ENCODE measurements at places on chromosomes 3 and 15.

DNA sequence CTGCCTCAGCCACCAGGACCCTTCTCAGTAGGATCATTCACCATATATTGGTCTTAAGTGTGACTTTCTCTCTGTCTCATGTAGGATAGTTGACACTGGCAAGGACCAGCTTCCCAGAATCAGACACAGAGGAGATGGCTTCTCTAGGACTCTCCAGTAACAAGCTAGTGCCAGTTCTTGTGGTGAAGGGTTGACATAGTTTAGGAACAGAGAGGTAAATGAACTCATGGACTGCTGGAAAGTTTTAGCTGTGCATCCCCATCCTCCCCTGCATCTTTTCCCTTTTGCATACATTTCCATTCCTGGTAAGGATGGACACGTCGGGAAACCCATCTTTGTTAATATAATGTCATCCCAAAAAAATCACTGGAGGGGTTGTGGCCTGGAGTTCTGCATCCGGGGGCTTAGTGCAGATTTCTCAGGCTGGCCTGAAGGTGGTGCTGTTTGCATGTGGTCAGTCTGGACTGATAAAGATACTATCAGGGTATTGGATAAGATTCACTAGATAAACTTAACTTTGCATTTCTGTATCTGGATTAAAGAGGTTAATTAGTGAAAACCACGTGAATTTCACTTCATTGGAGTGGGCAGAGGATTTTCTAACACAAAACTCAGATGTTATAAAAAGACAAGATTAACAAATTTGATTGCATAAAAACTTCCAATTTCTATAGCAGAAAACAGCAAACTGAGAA is 110.8 kb downstream of the TBC1D2B start:
- H3K4me1 ChIP-seq, result peaks cover 1% of the 10 kb centered on the region
- no peak for DNase-seq
- no peaks in the 10 kb centered on the region for H3K36me3 ChIP-seq

DNA sequence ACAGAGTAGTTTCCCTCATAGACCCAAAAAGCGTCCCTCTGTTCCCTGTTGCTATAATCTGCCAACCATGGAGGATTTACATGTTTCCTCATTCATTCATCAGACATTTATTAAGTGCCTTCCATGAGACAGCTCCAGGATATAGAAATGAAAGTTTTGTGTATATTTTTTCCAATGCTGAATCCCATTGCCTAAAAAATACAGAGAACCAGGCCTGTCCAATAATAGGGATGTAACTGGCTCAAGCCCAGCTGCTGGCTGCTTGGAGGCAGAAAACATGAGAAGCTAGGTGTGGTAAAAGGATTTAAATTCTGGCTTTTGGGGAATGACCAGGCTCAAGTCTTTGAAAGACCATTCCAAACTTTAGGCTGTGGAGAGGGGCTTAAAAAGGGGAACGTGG is 41.5 kb downstream of the RARB start:
- no peak overlapping the region for H3K4me3 ChIP-seq
- H3K27ac ChIP-seq, result peak overlapping the region; percentile 41
- H3K36me3 ChIP-seq, result no peaks in the 10 kb centered on the region
- peaks cover 4% of the 10 kb centered on the region for H3K4me1 ChIP-seq

DNA sequence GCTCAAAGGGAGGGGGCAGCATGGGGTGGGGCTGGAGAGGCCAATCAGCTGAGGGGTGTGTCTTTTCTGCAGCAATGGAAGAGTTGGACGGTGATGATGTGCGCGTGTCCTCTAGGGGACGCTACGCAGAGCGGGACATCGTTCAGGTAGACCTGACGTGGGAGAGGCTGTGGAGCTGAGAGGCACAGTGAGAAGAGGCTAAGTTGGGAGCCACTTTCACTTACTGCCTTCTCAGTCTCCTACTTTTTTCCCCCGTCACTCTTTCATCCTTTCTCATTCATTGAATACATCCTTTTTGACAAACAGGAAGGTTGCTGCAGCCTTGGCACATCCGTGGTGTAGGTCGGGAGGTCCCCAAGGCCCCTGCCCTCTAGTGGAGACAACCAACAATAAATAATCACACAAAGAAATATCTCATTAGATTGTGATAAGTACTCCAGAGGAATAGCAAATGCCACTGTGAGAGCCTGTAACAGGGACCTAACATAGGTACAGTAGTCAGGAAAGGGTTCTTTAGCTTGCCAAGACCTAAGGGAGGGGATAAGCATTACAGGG is 4.4 kb upstream of the BRPF1 start:
- H3K4me1 ChIP-seq, result no peaks in the 10 kb centered on the region
- no peaks in the 10 kb centered on the region for H3K36me3 ChIP-seq
- H3K27ac ChIP-seq, result no peak overlapping the region
- no peaks in the 10 kb centered on the region for H3K27me3 ChIP-seq
- no peak for DNase-seq

DNA sequence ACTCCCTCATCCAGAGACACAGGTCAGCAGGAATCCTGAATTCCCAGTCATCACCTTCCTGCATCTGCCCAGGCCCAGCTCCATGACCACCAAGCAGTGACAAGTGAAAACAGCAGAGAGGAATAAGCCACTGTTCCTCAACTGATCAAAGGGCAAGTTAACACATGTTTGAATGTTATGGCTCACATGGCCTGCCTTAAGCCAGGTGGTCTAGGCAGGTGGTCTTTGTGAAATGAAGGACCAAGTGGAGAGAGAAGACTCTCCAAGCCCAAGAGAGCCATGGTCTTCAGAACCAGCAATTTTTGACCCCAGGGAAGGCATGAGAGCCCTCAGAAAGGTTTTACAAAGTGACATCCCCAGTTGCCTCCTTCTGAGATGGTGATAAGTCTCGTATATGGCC is 161.8 kb downstream of the EPHB1 start:
- H3K27me3 ChIP-seq, result no peaks in the 10 kb centered on the region
- H3K4me1 ChIP-seq, result no peaks in the 10 kb centered on the region
- H3K36me3 ChIP-seq, result no peaks in the 10 kb centered on the region

DNA sequence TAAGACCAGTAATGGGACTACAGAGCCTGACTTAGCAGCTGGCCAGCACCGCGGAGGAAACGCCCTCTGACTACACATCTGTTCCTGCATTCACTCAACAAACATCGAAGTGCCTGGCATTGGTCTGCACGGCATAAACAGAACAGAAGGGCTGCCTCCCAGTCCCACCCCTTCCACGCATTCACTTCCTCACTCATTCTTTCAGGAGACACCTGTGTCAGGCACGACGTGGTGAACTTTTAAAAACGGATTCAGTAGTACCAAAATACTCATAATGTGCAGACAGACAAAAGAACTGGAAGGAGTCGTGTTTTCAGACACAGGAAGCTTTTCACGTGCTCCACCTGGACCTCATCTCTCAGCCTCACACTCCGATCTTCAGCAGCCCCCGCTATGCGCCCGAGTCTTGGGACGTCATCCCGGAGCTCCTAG is 123.3 kb downstream of the XXYLT1 start:
- no peaks in the 10 kb centered on the region for H3K36me3 ChIP-seq
- no peaks in the 10 kb centered on the region for H3K27me3 ChIP-seq
- H3K4me1 ChIP-seq, result peaks cover 2% of the 10 kb centered on the region
- no peak overlapping the region for H3K4me3 ChIP-seq

DNA sequence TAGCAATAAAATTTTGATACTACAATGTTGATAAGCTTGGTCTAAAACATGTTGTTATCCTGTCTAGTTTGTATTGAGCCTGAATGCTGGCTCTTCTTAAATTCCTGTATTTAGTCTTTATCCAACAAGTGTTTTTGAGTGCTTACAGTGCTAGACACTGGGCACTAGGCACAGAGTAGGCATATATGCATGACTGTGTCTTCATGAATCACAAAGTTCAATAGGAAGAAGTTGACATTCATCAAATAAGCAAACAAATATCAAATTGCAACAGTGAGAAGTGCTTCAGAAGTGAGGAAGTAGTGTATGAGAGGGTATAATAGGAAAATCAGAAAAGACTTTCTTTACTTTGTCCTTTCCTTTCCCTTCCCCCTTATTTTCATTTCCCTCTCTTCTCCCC is 6.8 kb downstream of the CD96 start:
- no peak overlapping the region for H3K27ac ChIP-seq
- H3K4me3 ChIP-seq, result no peak overlapping the region
- no peaks in the 10 kb centered on the region for H3K27me3 ChIP-seq

- no peak overlapping the region for H3K27ac ChIP-seq
- H3K4me3 ChIP-seq, result no peak overlapping the region
- no peaks in the 10 kb centered on the region for H3K36me3 ChIP-seq
- H3K4me1 ChIP-seq, result no peaks in the 10 kb centered on the region
- H3K27me3 ChIP-seq, result no peaks in the 10 kb centered on the region
- DNase-seq, result no peak
Measured at GRCh38 chr3:193944518-193944884, 191.4 kb upstream of the HES1 start.

GRCh38 chr3:140856905-140857304 is 84.7 kb upstream of the SLC25A36 start:
- H3K27ac ChIP-seq, result no peak overlapping the region
- no peaks in the 10 kb centered on the region for H3K36me3 ChIP-seq
- H3K4me1 ChIP-seq, result no peaks in the 10 kb centered on the region
- H3K27me3 ChIP-seq, result no peaks in the 10 kb centered on the region
- no peak overlapping the region for H3K4me3 ChIP-seq

GRCh38 chr15:39642011-39642640 is 61.2 kb downstream of the THBS1 start:
- H3K4me1 ChIP-seq, result no peaks in the 10 kb centered on the region
- no peak for DNase-seq
- no peak overlapping the region for H3K27ac ChIP-seq
- H3K27me3 ChIP-seq, result no peaks in the 10 kb centered on the region
- no peaks in the 10 kb centered on the region for H3K36me3 ChIP-seq

- peaks cover 4% of the 10 kb centered on the region for H3K4me1 ChIP-seq
- DNase-seq, result no peak
- H3K27me3 ChIP-seq, result no peaks in the 10 kb centered on the region
- no peaks in the 10 kb centered on the region for H3K36me3 ChIP-seq
- H3K4me3 ChIP-seq, result no peak overlapping the region
Measured at GRCh38 chr3:69370901-69371301, 15.0 kb downstream of the FRMD4B start.

GRCh38 chr3:15228147-15228546 is 22.1 kb downstream of the CAPN7 start:
- H3K4me3 ChIP-seq, result no peak overlapping the region
- H3K36me3 ChIP-seq, result no peaks in the 10 kb centered on the region
- H3K4me1 ChIP-seq, result no peaks in the 10 kb centered on the region
- H3K27ac ChIP-seq, result no peak overlapping the region

- H3K27ac ChIP-seq, result no peak overlapping the region
- no peaks in the 10 kb centered on the region for H3K27me3 ChIP-seq
- H3K4me1 ChIP-seq, result peaks cover 32% of the 10 kb centered on the region
- H3K36me3 ChIP-seq, result no peaks in the 10 kb centered on the region
- no peak overlapping the region for H3K4me3 ChIP-seq
- no peak for DNase-seq
Measured at GRCh38 chr3:126897943-126898342, 85.0 kb upstream of the PLXNA1 start.

- H3K27me3 ChIP-seq, result no peaks in the 10 kb centered on the region
- DNase-seq, result no peak
- H3K4me1 ChIP-seq, result peaks cover 3% of the 10 kb centered on the region
- no peaks in the 10 kb centered on the region for H3K36me3 ChIP-seq
- no peak overlapping the region for H3K4me3 ChIP-seq
Measured at GRCh38 chr15:70428211-70428822, 330.6 kb upstream of the TLE3 start.

GRCh38 chr15:67882487-67883233 is 42.8 kb upstream of the RNU6-1 start:
- H3K27ac ChIP-seq, result no peak overlapping the region
- DNase-seq, result no peak
- H3K4me1 ChIP-seq, result no peaks in the 10 kb centered on the region
- H3K36me3 ChIP-seq, result no peaks in the 10 kb centered on the region
- H3K4me3 ChIP-seq, result no peak overlapping the region

DNA sequence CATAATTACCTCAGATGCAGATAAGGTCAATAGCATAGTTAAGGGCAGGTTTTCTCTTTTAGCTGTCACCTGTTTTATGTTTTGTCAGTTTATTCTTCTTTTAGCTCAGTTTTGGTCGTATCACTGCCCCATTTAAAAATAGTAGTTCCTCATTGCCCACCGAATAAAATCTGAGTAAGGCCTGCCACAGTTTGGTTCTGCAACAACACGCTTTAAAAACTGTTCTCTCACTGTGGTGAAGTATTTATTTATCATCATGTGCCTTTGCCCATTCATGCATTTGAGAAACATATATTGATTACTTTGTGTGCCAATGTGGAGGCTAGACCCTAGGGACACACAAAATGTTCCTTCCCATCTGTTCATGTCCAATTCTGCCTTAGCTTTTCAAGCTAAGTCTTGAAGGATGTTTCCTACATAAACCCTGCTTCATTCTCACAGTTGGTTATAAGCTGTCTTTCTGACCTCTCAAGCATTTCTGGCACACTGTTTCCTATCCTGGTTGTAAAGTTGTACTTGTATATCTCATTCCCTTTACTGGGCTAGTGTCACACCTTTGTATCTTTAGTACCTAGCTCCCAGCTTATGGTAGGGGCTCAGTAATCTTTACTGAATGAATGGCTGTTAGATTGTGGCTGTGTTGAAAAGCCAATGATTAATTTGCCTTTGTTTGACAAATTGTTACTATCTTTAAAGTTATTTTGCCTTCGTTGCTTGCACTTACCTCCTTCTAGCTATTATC is 23.9 kb downstream of the AKAP13 start:
- H3K4me3 ChIP-seq, result no peak overlapping the region
- DNase-seq, result no peak
- H3K27ac ChIP-seq, result no peak overlapping the region
- no peaks in the 10 kb centered on the region for H3K27me3 ChIP-seq
- no peaks in the 10 kb centered on the region for H3K36me3 ChIP-seq

GRCh38 chr3:71713041-71713440 is 12.2 kb downstream of the EIF4E3 start:
- no peaks in the 10 kb centered on the region for H3K27me3 ChIP-seq
- no peaks in the 10 kb centered on the region for H3K36me3 ChIP-seq
- H3K4me1 ChIP-seq, result peaks cover 2% of the 10 kb centered on the region
- no peak overlapping the region for H3K27ac ChIP-seq
- no peak overlapping the region for H3K4me3 ChIP-seq
- DNase-seq, result no peak

DNA sequence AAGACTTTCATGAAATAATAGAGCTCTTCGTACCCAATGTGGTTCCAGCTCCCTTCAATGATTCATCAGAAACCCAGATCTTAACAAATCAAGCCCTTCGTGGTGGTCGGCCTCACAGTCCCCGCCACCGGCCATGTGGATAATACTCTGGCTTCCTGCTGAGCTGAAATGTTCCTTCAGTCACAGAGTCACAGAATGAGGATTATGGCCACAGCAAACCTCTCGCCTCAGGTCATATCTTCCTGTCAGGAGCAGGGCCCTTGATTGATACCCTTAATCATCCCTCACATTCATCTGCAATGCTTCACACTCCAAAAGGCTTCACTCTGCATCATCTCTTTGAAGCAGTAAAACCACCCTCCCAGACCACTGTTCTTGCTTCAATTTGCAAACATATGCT is 452.6 kb downstream of the OCA2 start:
- no peaks in the 10 kb centered on the region for H3K36me3 ChIP-seq
- no peak for DNase-seq
- H3K4me1 ChIP-seq, result no peaks in the 10 kb centered on the region
- H3K4me3 ChIP-seq, result no peak overlapping the region

DNA sequence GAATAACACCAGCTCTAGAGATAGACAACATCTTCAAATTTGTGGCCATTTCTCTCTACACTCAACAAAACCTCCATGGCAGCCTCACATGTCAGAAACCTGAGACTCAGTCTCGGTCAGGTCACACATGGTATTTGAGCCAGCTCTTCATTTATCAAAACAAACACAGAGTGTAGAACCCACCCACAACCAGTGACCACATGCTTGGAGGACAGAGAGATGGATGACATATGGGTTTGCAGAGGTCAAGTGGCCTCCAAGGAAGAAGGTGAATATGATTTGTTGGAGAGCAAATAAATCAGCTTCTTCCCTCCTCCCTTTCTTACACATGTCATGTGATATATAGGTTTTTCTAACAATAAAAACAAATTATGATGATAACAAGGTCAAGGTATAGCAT is 278.1 kb upstream of the LRTM1 start:
- H3K36me3 ChIP-seq, result no peaks in the 10 kb centered on the region
- no peak for DNase-seq
- no peaks in the 10 kb centered on the region for H3K4me1 ChIP-seq
- no peak overlapping the region for H3K27ac ChIP-seq
- H3K27me3 ChIP-seq, result no peaks in the 10 kb centered on the region

Measured in ovary (tissue), 10 donors.